ENCODE measurements at places on chromosomes 1 and 21.

DNA sequence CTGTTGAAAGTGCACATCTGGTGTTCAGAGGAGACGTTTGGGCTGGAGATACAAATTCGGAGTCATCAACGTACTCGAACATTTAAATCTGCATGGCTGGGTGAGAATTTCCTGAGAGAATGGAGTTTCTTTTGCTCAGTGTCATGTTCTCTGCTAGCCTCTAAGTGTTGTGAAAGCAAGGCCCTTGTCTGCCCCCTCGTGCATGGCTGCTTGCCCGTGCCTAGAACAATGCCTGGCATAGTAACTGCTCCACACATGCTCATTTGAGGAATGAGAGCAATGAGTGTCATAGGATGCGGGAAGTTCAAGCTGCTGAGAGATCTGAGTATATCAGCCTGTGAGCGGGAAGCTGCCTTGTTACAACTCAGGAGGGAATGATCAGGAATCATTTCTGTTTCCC, 171.1 kb upstream of the CSF3R start:
- DNase-seq, result no peak

- DNase-seq, result no peak
Observed at GRCh38 chr1:7329868-7330615, 441.1 kb upstream of the VAMP3 start.

GRCh38 chr21:24693779-24694178, 913.5 kb downstream of the MRPL39 start:
- no peak for DNase-seq

GRCh38 chr1:210364479-210364878, 35.8 kb downstream of the HHAT start:
- no peak for DNase-seq

DNA sequence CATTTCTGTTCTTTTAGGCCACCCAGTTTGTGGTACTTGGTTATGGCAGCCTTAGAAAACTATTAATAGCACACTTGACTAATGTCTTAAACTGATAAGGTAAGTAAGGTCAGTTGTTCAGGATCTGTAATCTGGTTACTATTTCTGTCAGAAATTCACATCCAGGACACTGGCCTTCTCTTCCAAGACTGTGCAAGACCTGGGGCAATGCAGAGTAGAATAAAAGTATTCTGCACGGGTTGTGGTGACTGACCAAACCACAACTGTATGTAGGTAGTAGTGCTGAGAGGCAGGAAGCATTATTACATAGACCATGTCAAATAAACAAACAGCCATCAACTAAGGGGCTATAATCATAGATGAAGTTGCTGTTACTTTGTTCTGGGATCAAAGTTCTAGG, 46.7 kb downstream of the WARS2 start:
- no peak for DNase-seq

DNA sequence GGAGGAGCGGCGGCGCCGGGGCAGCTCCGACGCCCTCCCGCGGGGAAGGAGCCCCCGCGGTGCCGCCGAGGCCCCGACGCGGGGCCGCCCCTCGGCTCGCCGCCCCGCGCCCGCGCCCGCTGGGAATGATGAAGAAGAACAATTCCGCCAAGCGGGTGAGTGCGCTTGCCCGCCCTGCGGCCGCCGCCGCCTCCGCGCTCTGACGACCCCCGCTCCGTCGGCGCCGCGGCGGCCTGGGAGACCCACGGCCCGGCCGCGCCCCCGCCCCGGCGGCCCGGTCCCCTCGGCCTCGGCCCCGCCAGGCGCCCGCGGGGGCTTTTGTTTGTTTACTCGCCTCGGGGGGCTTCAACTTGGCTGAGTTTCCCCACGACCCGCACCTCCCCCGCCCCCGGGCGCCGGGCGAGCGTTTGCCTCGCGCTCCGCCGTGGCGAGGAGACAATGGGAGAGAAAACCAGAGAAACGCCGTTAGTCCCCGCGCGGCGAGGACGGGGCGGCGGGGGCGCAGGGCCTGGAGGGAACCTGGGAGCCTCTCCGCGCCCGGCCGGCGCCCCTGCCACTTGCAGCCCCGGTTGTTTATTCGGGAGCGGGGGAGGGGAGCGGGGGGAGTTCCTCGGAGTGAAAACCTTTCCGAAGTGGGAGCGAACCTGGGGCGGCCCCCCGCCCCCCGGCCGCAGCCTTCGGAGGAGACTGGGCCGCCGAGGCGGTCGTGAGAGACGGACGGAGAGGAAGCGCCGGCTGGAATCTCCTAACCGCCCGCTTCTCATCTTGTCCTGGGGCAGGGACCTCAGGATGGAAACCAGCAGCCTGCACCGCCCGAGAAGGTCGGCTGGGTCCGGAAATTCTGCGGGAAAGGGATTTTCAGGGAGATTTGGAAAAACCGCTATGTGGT, 661 bp downstream of the PLEKHO1 start:
- no peak for DNase-seq

DNA sequence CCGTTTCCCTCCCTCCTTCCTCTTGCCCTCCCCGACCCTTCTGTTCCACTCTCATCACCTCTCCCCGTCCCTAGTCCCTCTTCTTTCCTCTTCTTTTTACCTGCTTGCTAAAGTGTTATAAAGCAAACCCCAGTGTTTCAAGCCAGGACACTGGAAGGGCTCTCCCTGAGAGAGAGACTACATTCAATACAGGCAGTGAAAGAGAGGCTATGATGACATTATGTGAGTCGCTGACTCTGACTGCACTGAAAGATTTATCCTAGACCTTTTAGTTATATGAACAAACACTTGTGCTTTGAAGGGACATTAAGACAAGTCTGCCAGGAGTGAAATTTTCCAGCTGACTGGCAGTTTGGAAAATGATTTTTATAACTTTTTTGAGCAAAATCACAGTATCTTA, 155.7 kb downstream of the S1PR1 start:
- DNase-seq, result no peak

GRCh38 chr1:17509363-17509762, 30.1 kb upstream of the ARHGEF10L start:
- no peak for DNase-seq

Data from stimulated activated CD8-positive, alpha-beta memory T cell treated with anti-CD3 and anti-CD28 coated beads, Interleukin-15, amount 100 ng/mL, for 1 hour (primary cell).